ENCODE measurements at places on chromosomes 3 and 15.

GRCh38 chr3:186965141-186965879, 35.0 kb downstream of the ST6GAL1 start:
- no peak for DNase-seq

GRCh38 chr3:194508491-194509453, 22.0 kb upstream of the ATP13A3 start:
- DNase-seq, result no peak

DNA sequence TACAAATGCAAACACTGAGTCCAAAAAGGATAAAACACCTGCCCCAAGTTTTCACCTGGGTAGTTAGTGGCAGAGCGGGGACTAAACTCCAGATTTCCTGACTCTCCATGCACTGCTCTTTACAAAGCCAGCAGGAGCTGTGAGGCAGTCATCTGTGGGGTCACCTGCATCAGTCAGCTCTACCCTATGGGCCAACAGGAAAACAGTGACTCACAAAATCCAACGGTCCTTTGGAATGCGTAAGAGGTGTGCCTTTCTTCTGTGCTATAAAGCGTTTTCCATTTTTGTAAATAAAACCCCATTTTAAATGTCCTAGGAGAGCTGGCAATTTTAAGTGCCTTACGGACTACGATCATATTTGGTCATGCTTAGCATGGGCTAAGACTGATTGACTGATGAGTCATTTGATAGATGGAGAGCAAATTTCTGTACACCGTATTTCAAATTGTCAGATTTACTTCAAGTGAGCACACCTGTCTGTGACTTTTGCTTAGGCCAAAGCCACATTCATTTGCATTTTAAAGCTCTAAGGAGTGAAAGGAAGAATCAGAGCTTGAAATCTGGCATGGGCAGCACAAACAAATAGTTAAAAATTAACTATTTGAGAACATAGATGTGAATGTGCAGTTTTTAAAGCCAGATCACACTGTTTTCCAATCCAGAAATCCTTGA, 4.4 kb upstream of the COL8A1 start:
- no peak for DNase-seq

DNA sequence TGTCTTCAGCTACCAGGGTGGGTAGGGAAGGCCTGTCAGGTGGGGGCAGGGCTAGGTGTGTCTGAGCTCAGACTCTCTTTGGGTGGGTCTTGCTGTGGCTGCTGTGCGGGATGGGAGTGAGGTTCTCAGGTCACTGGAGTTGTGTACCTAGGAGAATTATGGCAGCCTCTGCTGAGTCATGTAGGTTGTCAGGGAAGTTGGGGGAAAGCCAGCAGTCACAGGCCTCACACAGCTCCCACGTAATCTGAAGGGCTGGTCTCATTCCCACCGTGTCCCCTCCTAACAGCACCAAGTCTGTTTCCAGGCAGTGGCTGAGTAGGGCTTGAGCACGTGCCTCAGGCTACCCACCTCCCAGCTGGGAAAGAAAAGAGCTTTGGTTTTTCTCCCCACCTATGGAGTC, 67.0 kb downstream of the CHCHD4 start:
- DNase-seq, result no peak

DNA sequence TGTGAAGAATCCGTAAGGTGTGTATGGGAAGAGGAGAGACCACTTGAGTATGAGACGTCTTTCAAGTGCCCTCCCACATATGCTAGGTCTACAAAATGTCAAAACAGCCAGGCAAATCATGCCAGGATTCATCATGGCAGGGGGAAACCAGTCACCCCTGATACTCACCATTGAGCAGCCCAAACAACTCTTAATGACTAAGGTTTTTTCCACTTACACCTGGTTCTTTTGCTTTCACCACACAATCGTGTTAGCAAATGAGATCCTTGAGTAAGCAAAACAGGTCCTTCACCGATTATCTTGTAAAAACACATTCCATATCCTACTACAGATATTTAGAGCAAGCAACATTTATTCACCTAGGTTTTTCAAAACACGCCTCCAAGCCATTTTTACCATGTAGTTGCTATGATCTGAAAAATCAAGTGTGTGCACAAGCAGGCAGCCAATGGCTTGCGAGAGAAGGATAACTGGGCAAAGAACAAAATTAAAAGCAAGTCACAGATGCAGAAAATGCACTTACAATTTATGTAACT, 177.5 kb upstream of the LPP start:
- no peak for DNase-seq

DNA sequence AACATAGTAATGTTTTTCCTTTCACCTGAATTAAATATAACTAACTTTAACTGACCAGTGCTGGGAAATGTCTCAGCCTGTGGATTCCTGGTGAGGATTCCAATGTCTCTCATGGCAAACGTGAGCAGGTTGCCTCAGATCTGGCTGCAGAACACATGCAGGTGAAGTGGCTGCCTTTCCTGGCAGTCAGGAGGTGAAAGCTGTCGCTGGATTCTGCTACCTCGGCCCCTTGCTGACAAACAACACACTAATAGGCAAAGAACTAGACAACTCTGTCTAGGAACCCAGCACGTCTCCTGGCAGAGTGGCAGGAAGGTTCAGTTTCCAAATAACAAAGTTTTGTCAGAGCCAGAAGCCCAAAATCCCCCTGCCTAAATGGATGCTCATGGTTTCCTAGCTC, 400.8 kb upstream of the PPP2R3A start:
- DNase-seq, result no peak

GRCh38 chr3:153756816-153757215, 364.4 kb upstream of the ARHGEF26 start:
- DNase-seq, result no peak

GRCh38 chr15:43423793-43424192, 52.9 kb downstream of the TUBGCP4 start:
- DNase-seq, result no peak

DNA sequence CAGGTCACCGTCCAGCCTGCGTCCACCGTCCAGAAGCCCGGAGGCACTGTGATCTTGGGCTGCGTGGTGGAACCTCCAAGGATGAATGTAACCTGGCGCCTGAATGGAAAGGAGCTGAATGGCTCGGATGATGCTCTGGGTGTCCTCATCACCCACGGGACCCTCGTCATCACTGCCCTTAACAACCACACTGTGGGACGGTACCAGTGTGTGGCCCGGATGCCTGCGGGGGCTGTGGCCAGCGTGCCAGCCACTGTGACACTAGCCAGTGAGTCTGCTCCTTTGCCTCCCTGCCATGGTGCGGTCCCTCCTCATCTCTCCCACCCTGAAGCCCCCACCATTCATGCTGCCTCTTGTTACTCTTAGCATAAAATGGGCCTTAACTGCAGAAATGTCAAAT, 39.2 kb downstream of the BOC start:
- DNase-seq, result no peak

GRCh38 chr15:41678742-41679141, 18.5 kb downstream of the MGA start:
- DNase-seq, result no peak

GRCh38 chr3:168707900-168708299, 612.2 kb upstream of the GOLIM4 start:
- no peak for DNase-seq

GRCh38 chr3:53103397-53104296, 26.6 kb downstream of the RFT1 start:
- no peak for DNase-seq

GRCh38 chr3:30314757-30315325, 291.6 kb upstream of the TGFBR2 start:
- no peak for DNase-seq

DNA sequence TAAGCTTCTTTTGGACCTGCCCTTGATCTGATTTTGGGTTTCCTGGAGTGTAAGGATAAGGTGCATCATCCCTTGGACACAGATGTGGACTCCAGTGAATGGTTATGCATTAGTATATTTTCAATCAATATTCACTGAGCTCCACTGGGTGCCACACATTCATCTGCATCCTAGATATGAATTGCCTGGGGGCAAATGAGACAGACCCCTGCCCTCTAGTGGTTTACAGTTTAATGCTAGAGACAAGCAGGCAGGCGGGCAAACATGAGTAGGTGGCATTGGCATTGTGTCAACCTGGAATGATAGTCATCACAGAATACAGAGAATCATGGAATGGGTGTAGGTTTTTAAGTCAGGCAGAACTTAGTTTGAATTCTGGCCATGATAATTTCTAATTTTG, 252.5 kb upstream of the SOX14 start:
- DNase-seq, result no peak

DNA sequence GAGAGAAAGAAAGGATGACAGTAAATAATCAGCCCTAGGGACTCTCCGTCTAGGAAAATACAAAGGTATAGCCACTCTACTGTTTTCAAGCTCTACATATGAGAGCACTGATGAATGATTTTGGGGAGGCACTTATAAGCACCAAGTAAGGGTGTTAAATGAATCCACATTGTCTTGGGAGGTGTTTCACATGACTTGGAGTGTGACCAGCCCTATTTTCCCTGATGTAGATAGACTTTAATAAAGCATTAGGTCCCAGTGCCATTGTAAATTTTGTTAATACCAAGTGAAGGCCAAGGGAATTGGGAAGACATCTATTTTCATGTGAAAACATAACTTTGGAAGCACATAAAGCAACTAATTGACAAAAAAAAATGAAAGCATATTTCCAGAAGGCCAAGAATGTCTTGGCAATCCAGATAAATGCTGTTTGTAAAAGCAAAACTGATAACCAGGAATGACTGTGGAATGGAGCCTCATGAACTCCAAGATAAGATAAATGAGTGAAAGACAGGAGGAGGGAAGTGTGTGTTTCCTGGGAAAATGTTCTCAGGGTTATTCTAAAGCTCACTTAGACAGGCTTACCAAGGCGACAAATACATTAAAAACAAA, 96.0 kb upstream of the MYZAP start:
- DNase-seq, result no peak

DNA sequence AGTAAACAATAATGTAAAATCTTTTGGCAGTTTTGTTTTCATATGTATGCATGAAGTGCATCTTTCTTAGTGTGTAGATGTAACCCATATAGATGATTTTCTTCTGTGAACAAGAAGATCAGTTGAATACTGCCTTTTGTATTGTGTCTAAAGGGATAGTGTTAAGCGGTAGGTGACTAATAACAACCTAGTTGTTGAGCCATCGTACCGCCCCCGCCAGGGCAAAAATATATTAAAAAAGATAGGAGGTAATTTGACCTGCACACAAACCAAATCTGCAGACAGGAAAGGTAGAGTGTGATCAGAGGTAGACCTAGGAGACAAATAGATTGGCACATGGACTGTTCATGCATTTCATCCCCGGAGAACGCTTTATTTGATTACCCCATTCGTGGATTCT, 3.3 kb upstream of the GMNC start:
- no peak for DNase-seq
